CD4-positive, alpha-beta memory T cell (primary cell): ENCODE measurements at places on chromosomes 4 and X. TPM values are rescaled to one million over a fixed set of nuclear protein-coding genes. Genes with fewer than 3 reads are reported as not detected.

ALPK1 gene
- 18.6 TPM for total RNA-seq

RASSF6 gene
- 0.89 TPM for total RNA-seq

F8A2 gene
- not detected for total RNA-seq

ZNF182 gene
- 13.2 TPM for total RNA-seq

PDHA1 gene
- 124 TPM for total RNA-seq

PCDH7 gene
- not detected for total RNA-seq

ZNF711 gene
- total RNA-seq: 1.5 TPM

EFHC2 gene
- 0.94 TPM for total RNA-seq

FAAH2 gene
- total RNA-seq: 17.6 TPM

CSAG3 gene
- total RNA-seq: not detected

TMSB15C gene
- total RNA-seq: 3.6 TPM

SCLT1 gene
- total RNA-seq: 18.2 TPM

UCHL1 gene
- not detected for total RNA-seq

TRAM1L1 gene
- not detected for total RNA-seq

BDH2 gene
- 20.5 TPM for total RNA-seq

FABP2 gene
- not detected for total RNA-seq

CT45A5 gene
- not detected for total RNA-seq

NHS gene
- 0.09 TPM for total RNA-seq

GPR82 gene
- total RNA-seq: not detected

COX7B2 gene
- total RNA-seq: not detected

MAGEC3 gene
- total RNA-seq: not detected

GAGE12H gene
- total RNA-seq: not detected

CLNK gene
- 0.11 TPM for total RNA-seq
